ENCODE measurements at places on chromosomes 4 and X.

GRCh38 chrX:34764852-34765361, 107.8 kb upstream of the TMEM47 start:
- DNase-seq, result no peak

- DNase-seq, result no peak
Measured at GRCh38 chrX:149641432-149641831, 9.8 kb upstream of the TMEM185A start.

DNA sequence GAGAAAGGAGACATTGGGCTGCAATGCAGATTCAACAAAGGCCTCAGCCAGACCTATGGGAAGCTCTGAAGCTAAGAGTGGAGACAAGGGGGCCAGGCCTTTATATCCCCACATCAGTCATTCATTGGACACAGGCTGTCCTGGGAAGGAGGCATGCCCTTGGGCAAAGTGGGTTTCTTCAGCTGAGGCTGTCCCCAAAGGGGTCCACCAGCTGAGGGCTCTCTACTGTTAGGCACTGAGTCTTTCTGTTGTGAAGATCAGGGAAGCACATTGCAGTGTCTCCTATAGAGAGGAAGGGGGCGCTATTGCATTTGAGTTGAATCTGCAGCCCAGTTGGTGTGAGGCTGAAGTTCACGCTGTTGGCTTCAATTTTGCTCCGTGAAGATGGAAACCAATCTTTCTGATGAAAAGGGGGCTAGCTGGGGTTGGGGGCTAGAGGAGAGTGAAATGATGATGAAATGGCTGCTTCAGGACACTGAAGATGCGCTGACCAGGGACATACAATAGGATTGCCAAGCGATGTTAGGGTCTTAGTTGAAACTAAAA, 48.0 kb downstream of the SLC25A5 start:
- no peak for DNase-seq

GRCh38 chr4:57144466-57144865, 34.3 kb upstream of the IGFBP7 start:
- no peak for DNase-seq

GRCh38 chr4:107512549-107512948, 207.5 kb downstream of the PAPSS1 start:
- DNase-seq, result no peak

- DNase-seq, result no peak
Measured at GRCh38 chrX:38993500-38993899, 192.2 kb downstream of the MID1IP1 start.

DNA sequence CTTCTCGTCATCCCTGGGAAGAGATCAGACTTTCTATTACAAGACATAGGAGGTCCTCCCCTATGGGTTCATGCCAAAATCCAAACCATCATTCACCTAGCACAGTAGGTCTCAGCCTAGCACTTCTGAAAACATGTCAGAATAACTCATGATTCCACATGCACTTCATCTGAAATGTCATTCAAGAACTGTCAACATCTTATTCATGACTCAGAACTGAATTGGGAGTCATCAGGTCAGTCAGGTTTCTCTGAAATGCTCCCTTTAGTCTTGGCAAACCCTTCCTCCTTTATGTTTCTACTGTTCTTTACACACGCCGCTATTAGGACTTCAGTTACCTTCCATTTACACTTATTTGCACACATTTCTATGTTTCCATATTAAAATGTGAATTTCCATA, 67.2 kb downstream of the ANTXR2 start:
- DNase-seq, result no peak

- no peak for DNase-seq
Measured at GRCh38 chr4:152211936-152212653, 323.8 kb downstream of the FBXW7 start.

DNA sequence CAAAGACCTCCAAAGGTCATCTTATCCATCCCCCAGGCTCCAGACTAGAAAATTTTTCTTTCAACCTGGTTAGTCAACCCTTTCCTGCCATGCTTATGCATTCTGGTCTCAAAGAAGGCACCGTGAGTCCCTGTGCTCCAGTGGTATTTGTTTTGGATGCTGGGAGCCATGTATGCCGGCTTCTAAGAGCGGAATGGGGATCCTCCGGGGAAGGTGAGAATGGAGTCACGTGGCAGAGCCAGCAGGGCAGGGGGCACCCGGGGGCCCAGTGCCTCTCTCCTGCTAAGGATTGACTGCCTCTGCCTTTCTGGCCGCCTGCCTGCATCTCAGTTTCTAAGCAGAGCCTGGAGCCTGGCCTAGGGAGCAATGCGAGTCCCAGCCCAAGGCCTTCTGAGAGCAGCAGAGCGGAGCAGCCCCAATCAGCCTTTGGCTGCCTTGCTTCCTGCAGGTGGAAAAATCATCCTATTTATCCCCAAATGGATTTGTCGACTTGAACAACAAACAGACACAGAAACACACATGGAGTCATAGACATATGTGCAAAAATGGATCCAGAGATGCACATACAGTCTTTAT, 141.0 kb downstream of the PJA1 start:
- peak; percentile 52 for DNase-seq

GRCh38 chr4:154707877-154708276, 35.9 kb upstream of the LRAT start:
- DNase-seq, result no peak

DNA sequence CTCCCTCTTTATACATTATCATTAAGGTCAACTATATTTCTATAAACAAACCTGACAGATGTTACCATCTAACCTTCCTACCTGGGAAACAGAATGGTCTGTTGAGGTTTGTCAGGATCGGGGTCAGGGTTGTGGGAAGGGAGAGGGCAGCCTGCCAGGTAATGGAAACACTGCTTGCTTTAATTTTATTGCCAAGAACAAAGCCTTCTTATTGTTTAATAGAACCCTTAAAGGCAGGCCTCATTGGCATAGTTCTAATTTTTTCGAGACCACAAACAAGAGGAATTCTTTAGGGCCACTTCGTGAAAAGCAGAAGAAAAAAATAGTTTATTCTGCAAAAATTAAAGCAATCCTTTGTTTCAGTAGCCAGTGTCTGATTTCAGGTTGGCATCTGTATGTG, 113.2 kb downstream of the MID1 start:
- DNase-seq, result no peak

DNA sequence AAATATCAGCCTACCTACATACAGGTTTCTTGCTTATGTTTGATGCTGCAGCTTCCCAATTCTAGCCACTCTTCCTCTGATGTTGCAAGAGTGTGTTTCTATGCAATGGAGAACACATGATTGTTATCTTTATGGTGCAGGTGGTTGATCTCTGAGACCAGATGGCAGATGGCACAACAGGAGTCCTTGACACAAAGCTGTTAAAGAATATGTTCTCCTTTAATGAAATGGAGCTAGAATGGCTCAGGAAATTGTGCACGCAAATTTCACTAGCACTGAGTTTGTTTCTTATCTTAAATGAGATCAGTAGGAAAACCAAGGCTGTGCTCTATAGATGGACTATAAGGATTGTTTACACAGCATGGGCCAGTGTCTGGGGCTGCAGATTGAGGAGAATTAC, 29.9 kb upstream of the TTC29 start:
- no peak for DNase-seq

GRCh38 chr4:53653484-53654053, 62.3 kb upstream of the LNX1 start:
- DNase-seq, result no peak

DNA sequence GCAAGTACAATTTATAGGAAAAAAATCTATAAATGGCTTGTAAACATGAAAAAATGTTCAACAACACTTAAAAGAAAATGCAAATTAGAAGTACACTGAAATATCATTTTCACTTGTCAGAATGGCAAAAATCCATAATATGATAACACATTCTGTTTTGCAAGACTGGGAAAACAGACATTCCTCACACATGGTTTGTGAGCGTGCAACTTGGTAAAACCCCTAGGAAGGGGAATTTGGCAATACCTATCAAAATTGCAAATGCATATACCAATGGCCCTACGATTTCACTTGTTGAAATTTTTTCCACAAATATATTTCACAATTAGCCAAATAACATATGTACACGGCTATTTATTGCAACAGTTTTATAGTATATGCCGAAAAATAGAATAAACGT, 31.4 kb downstream of the TBC1D9 start:
- no peak for DNase-seq

DNA sequence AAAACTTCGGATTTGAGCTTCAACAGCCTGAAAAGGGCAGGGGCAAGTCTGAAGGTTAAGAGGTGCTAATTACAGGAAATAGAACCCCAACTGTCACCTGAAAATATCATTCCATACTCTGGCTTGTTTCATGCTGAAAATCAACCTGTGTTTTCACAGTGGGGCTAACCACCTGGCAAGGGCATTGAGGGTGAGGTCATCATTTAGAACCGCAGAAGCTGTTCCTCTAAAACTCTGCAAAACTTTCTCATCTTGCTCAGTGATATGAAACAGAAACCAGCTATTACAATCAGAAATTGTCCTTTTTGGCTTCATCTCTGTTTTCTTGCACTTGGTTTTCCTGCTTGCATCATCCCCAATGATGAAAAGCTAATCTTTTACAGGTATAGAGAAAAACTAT, 247.6 kb downstream of the DCLK2 start:
- no peak for DNase-seq

GRCh38 chr4:156718226-156718625, 253.4 kb downstream of the PDGFC start:
- no peak for DNase-seq

GRCh38 chr4:8078109-8078494, 80.5 kb downstream of the ABLIM2 start:
- DNase-seq, result no peak

GRCh38 chrX:41604766-41605543, 83.8 kb upstream of the GPR34 start:
- no peak for DNase-seq

DNA sequence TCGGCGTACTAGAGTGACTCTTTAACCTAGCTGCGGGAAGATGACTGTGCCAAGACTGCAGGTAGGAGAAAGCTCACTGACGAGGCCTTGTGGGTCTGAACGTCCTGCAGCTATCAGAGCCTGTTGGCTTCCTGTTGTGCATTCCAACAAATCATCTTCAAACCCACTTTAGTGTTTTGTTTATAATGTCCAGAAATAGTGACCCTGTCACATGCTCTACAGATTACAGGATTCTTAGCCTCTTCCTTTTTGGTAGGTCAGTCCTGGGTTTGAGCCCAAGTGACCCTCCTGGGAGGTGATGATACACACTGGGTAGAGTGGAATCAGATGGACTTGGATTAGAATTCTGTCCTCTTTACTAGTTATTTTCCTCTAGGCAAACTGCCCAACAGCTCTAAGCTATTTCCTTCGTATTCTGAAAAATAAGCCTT, 33.2 kb downstream of the HTT start:
- DNase-seq, result no peak

DNA sequence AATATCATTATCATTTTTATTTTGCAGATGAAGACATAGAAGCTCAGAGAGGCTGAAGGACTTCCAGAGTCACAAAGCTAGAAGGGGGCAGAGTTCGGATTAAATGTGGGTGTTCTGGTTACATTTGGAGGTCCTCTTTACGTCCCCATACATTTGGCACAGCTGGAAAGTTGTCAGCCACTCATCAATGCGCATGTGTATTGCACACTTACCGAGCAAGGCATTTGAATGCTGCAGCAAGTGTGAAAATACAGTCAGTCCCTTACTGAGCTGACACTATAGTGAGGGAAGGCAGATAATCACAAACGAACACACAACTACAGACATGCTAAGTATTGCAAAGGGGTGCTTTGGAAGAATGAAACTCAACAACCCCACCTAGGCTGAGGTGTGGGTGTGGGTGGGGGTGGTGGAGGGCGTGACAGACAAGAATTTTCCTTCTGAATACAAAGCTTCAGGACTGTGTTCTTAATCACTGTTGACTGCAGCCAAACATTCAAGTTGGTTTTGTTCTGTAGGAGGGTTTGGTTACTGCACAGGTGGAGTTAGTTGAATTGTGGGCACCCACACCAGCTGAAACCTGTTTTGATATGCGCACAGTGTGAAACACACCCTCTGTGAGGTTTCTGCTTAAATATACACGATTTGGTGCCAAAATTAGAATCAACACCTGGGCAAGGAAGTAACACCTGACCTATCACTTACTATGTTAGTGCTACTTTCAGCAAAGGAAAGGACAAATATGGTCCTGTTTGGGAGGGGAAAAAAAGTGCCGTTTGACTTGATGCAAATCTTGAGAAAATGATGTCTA, 72.4 kb downstream of the COQ2 start:
- DNase-seq, result no peak

DNA sequence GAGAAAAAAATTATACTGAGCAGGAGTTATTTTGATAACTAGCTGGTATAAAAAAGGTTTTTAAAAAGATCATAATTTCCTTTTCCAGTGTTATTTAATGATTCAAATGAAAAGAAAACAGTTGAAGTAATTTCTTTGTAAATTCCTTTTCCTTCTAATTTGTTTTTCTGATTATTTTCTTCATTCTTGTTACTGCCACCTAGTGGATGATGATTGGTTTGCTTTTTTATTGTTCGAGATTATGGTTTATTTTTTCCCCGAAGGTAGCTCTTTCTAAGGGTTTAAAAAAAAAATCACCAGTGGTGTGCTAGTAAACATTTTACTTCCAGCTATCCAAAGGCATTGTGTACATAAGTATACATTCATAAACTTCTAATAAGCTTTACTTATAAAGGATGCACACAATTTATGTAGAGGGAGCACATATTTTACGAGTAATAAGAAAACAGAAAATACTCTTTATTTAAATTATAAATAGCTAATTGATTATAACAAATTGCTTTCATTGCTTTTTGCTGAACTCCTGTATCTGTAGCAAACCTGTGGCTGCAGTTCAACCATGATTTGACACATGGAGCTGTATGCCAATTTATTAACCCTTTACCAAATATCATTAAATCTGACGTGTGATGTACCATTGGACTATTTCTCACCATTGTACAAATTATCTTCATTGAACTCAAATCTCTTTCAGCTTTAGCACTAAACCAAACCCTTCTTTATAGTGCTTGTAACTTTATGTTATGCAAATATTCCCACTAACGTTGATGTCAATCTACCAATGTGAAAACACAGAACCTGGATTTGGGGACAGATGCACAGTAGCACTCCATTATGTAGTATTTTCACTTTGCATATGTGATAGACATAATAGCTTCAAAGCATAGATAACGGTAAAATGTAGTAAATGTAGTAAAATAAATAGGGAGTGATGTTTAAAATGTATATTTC, 97.8 kb upstream of the ANK2 start:
- DNase-seq, result no peak

DNA sequence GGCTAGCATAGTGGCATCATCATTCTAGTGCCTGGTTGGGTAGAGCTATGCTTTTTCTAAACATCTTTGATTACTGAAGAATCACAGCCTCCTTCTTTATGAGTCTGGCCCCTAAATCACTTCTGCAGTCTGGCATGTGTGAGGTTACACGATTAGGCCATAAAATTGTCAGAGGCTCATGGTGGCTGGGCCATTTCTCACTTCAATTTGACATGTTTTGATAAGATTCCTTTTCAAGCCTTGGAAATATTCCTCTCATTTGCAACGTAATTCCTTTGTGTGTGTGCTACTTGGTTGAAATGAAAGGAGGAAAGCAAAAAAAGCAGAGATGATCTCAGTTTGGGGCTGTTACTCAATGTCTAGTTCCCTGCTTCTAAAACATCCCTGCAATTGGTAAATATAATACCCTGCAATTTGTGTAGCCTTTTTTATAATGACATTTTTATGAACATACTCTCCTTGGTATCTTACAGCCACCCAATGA, 6.2 kb downstream of the CCKAR start:
- DNase-seq, result no peak

Measured in Right ventricle myocardium superior (tissue), 1 donor.